ENCODE measurements at places on chromosomes 5 and 9.

- DNase-seq, result no peak
These were observed 525.1 kb downstream of the TAF11L14 start for GRCh38 chr5:18159331-18159730.

DNA sequence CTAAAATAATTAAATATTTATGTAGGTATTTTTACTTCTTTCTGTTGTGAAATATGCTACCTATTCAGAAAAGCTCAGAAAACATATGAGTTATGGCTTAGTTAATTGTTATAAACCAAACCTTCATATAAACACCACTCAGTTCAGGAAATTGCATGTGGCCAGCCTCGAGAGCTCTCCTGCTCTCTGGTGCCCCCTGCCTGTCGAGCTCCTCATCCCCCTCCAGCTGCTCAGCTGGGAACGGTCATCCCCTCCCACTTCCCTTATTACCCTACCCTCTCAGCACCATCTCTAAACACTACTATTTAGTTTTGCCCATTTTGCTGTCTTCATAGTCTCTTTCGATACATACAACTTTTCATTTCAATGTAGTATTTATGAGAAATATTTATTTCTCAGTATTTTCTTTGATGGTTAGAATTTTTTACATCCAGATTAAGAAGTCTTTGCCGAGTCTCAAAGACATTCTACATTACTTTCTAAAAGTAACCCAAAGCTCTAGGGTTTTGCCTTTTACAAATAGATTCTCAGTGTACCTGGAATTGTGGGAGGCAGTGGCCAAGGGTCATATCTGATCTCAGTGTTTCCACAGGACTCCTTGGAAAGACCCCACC, 51.2 kb upstream of the SEMA4D start:
- peak; percentile 77 for DNase-seq

DNA sequence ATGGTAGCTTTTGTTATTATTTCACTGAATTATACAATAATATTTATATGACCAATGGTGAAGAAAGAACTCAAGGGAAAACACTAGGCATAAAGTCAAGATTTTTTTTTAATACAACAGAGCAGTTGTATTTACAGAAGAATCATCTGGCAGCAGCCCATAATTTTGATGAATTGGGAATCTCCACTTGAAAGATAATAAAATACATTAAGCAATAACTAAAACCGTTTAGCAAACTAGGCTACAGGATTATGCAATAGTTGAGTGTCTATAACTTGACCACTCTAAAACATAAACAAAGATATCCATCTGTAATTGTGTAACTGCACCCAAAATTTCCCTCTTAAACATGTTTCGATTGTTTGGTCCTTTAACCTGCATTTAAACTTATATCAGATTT, 80.8 kb downstream of the SNCAIP start:
- no peak for DNase-seq

GRCh38 chr5:106171132-106171531, 1499.6 kb downstream of the EFNA5 start:
- DNase-seq, result no peak

- DNase-seq, result no peak
These were observed 1070.3 kb upstream of the CDH18 start for GRCh38 chr5:21058289-21058688.

- DNase-seq, result no peak
These were observed 26.9 kb downstream of the TCERG1 start for GRCh38 chr5:146474065-146474464.

DNA sequence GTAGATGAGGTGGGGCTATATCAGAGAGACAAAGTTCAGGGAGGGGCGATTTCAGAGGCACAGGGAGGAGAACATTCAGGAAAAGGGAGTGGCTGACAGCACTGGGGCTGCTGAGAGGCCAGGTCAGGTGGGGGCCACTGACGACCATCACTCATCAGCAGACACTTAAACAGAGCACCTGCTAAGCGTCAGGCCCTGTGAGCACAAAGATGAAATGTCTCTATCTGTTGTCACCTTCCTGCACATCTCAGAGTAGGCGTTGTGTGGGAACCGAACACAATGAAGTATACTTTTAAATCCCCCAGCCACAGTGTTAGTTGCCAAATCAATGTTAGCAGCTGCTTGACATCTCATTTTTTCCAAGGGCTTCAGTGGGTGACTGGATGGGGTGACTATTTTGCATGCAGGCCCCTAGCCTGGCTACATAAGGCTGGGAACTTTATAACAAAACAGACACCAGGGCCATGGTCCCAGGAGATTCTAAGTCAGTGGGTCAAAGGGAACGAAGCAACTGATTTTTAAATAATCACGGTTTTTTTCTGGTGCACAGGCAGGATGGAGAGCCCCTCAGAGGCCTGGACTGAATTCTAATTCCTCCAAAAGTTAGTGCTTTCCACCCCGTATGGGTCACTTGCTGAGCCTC, 31.1 kb upstream of the ANKRD18A start:
- DNase-seq, result no peak

DNA sequence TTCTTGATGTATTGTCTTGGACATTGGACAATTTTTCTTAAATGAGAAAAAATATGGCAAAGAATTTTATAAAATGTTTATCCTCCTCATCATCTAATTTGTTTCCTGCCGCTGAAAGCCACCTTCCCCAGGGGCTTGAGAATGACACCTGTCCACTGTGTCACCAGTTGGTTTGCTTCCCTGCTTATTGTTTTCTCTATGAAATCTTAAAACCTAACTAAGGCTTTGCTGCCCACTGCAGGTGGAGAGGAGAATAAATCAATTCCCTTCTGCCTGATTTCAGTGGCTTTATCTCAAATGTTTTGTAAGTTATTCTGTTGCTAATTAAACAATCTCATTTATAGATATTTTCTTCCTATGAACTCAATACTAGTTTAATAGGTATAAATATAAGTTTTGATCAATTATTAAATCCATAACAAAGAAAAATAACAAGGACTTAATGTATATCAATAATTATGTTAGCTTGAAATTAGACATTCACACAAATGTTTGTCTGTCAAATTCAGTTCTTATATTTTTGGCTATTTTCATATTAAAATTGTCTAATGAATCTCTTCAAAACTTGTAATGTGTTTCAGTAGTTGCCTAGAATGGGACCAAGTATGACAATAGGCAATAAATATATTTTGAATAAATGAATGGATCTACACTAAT, 822.5 kb downstream of the PTPRD start:
- peak; percentile 6 for DNase-seq

- no peak for DNase-seq
These were observed 2.6 kb upstream of the PSIP1 start for GRCh38 chr9:15513335-15513734.

- no peak for DNase-seq
These were observed 53.2 kb upstream of the TMEM171 start for GRCh38 chr5:73067213-73067612.

- DNase-seq, result no peak
These were observed 25.2 kb downstream of the SHC3 start for GRCh38 chr9:89153232-89154017.

DNA sequence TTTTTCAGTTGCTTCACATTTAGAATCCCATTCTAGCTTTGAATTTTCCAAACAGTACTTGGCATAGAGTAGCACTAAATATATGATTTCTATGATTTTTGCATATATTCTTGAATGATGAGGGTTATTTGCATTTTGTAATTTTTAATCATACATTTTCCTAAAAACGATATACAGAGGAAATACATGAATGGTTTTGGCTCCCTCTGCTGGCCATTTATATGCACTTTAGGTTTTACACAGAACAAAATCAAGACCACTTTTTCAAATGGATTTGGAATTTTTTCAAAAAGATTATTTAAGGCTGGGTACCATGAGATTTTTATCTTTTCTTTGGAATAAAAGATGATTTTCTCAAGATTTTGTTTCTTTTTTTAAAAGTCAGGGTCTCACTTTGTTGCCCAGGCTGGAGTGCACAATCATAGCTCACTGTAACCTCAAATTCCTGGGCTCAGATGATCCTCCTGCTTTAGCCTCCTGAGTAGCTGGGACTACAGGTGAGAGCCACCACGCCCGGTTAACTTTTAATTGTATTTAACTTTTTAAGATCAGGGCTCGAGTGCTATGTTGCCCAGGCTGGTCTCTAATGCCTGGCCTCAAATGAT, 16.7 kb upstream of the COMMD10 start:
- no peak for DNase-seq

- DNase-seq, result no peak
These were observed 30.7 kb downstream of the DHX29 start for GRCh38 chr5:55276771-55277170.

DNA sequence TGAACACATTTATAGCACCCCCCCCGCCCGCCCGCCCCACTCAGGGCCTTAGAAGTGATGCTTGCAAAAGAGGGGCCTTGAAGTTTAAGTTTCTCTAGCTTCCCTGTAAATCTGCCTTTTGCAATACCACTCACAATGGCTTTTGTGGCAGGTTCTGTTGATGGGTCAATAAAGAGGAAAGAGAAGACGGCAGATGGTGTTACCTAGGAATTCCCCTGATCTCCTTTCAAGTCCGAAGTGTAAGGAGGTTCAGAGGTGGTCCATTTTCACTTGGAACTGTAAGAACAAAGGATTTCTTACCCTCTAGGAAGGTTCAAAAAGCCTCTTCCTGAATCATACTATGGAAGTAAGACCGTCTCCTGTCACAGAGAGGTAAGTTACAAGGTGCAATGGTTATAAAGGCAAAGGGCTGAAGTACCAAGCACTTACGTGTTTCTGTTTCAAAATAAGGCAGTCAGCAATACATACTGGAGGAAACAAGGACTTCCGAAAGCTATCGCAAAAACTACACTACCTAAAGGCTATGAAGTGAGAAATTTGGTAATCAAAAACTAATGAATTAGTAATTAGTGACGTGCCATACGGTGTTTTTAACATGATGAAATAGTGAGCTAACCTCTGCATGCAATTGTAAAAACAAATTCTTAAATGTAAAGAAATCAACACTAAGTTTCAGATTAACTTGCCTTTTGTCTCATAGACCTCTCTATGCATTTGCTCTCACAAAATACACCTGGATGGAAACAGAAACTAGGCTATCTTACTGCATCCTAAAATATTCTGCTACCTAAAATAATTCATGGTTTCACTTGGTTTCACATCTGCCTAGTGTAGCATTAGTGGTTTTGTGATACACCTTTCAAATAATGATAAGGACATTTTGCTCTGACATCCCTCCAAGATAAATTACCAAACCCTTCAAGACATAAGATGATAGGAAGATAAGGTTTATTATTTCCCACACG, 589.4 kb upstream of the FAM174A start:
- DNase-seq, result no peak

GRCh38 chr5:91367344-91367743, 15.8 kb downstream of the ARRDC3 start:
- no peak for DNase-seq

DNA sequence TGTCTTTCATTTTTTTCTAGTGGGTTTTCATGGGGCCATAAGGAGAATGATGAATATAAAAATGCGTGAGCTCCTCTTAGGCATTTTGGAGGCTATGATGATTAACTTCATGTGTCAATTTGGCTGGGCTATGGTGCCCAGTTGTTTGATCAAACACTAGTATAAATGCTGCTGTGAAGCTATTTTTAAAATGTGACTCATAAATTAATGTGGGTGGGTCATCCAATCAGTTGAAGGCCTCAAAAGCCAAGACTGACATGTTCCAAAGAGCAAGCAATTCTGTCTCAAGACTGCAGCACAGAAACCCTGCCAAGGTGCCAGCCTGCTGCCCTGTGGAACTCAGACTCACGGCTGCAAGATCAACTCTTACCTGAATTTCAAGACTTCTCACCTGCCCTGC, 24.4 kb upstream of the ICE1 start:
- no peak for DNase-seq

DNA sequence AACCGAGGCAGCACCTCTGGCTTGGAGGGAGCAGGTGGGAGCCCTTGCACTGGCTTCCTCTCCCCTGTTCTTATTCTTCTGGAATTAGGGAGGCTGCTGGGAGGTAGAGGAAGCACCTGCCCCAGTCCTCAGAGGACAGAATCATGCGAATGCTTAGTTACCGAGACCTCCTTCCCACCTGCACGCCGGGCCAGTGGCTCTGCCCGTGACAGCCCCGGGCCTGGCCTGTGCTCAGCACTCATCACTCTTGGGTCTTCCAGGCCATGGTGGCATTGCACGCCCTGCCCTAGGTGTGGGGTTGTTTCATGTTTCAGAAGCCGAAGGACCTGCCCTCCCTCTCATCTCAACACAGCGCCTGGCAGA, 45.3 kb upstream of the NKD2 start:
- no peak for DNase-seq

GRCh38 chr9:70816316-70816715, 305.1 kb downstream of the TRPM3 start:
- DNase-seq, result no peak

- DNase-seq, result no peak
These were observed 6.1 kb downstream of the ORM2 start for GRCh38 chr9:114335745-114336144.

DNA sequence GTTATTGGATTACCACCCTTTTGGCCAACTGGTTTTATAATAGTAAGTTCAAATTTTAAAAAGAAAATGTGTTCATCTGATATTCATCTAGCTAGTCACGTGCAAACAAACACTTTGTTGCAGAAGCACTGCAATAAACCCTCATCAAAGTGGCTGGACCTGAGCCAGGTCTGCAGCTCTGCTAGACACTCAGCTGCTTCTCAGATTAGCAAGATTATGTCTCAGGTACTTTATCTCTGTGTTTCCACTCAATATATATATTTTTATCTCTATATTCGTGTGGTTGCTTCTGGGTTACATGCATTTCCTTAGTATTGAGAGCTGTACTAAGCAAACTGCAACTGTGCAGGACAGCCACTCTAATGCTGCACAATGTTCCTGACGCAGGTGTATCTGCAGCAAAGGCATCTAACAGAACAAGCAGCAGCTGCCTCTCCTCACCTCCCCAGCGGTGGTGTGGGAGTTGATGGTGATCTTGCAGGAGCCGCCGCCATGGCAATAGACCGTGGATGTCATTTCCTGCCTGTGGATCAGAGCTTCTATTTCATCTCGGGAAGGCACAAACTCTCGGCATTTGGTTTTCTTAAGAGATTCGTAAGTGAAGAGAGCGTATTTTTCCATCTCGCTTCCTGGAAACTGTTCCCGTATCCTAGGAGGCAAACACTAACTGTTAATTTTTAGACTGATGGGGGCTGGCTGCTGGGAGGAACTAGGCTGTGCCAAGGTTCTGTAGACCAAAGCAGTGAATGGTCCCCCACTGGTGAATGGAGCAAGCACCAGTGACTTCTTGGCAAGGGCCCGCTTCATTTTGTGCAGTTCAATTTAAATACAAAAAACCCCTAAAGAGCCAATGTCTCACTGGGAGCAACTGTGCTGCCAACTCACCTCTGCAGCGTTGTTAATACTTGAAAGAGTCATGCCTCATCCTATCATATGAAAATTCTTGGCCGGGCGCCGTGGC, 56.7 kb upstream of the RETREG1 start:
- peak; percentile 31 for DNase-seq

DNA sequence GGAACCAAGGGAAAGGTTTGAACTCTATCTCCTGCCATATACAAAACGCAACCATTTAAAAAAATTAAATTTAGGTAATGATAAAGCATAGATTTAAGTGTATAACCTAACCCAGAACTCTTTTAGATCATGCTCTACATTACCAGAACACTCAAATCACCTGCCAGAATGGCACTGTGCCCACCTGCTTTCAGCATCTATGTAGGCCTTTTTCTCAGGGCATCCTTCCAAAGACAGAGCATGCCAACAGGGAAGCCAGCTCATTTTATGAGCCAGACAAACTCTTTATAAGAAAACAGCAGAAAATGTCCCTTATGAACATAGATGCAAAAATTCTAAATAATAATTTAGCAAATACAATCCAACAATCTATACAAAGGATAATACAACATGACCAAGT, 47.9 kb upstream of the SMAD5 start:
- no peak for DNase-seq

GRCh38 chr5:178090856-178091255, 22.5 kb upstream of the N4BP3 start:
- no peak for DNase-seq

- DNase-seq, result no peak
These were observed 811.6 kb downstream of the TLE4 start for GRCh38 chr9:80383331-80383730.

All from T-helper 2 cell (primary cell).